ENCODE measurements at places on chromosomes 1 and 21.

GRCh38 chr1:183000167-183000962 lies 22.9 kb upstream of the LAMC1 start:
- DNase-seq = no peak

DNA sequence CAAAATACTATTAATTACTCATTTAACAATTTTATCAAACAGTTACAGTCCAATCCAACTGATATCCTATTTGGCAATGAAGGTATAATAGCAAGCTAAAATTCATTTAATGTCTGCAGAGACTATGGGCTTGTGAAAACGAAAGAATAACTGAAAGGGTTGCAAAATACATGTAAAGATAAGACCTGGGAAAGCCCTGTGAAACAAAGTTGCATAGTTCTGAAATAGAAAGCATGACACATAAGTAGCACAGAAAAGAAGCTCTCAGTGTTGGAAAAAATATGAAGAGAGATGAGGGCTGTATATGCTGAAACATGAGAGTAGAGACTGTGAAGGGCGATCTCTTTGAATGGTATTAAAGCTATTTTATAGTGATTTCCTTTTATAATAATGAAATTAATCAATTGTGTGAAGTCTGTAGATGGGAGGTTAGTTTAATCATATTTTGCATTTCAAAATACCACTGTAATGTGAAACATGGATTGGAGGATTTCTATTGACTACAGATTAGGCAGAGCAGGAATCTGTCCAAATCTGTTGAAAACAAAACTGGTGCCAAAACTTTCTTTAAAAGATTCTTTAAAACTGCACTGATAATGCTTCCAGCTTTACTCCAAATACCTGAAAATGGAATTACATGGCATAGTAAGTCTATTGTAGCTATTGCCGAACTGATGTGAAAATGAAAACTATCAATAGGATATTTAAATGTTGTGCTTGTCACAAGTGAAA lies 1518.9 kb upstream of the B3GALT2 start:
- DNase-seq = no peak

GRCh38 chr1:61616830-61617229 lies 108.1 kb downstream of the TM2D1 start:
- no peak for DNase-seq

GRCh38 chr1:184892116-184892515 lies 82.2 kb downstream of the NIBAN1 start:
- DNase-seq = no peak

GRCh38 chr21:42654179-42654912 lies 925 bp downstream of the PDE9A start:
- peak; percentile 41 for DNase-seq

DNA sequence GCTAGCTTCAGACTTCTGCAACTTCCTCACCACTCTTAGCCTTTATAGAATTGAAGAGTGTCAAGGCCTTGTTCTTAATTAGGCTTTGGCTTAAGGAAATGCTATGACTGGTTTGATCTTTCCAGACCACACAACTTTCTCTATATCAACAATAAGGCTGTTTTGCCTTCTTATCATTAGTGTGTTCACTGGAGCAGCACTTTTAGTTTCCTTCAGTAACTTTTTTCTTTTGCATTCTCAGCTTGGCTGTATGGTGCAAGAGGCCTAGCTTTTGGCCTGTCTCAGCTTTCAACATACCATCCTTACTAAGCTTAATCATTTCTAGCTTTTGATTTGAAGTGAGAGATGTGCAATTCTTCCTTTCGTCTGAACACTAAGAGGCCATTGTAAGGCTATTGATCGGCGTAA lies 8.6 kb downstream of the PRKACB start:
- no peak for DNase-seq

- DNase-seq = no peak
Observed at GRCh38 chr21:14523234-14523633, 22.9 kb downstream of the SAMSN1 start.

DNA sequence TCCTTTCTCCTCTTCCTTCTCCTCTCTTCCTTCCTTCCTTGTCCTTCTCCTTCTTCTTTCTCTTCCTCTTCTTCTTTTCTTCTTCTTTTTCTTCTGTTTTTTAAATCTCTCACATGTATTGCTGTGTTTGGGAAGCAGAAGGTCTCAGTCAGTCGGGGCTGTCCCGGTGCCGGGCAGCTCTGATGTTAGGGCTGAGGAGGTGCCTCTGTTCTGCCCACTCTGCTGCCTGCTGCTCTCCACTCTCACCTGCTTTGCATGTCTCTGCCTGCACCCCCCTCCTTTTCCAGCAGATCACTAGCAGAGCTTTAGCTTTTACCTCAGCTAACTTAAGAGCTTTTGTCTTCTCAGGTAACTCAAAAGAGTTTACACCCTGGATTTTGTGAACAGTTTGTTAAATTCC lies 276.6 kb downstream of the CHRM3 start:
- no peak for DNase-seq

GRCh38 chr21:45763074-45763473 lies 119.5 kb downstream of the PCBP3 start:
- no peak for DNase-seq

- DNase-seq = no peak
Observed at GRCh38 chr1:202233804-202234203, 40.2 kb downstream of the LGR6 start.

DNA sequence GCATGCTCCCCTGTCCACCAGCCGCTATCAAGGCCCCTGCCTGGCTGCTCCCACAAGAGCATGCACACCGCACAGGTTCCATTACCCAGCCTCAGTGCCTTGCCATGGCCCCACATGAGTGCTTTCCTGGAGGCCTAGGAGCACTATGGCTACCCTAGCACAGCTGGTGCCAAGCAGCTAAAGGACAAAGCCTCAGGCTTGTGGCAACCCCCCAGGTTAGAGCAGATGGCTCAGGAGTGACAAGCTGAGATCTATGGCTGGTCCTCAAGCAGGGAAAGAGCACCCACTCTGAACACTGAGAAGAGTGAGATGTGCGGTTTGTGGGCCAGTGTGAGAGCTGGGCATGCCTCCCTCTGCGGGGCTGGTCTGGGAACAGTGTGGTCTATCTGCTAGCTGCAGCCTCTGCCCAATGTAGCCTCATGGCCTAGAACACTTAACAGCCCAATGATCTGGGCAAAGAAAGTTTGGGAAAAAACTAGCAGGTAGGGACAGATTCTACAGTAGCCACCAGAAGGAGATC lies 129.8 kb downstream of the VAV3 start:
- DNase-seq = no peak

GRCh38 chr21:33550772-33551660 lies 8.2 kb downstream of the SON start:
- no peak for DNase-seq

DNA sequence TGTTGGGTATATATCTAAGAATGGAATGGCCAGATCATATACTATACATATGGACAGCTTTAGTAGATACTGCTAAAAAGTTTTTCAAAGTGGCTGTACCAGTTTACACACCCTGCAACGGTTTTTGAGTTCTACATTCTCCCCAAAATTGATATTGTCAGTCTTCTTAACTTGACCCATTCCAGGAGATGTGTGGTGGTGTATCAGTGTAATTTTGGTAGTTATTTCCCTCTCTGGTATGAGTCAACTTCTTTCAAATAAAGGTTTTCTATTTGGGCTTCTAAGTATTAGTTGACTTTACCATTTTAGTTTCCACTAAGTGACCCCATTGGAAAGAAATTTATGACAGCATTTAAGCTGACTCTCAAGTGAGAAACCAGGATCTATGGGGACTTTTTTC lies 29.2 kb downstream of the INKA2 start:
- no peak for DNase-seq

DNA sequence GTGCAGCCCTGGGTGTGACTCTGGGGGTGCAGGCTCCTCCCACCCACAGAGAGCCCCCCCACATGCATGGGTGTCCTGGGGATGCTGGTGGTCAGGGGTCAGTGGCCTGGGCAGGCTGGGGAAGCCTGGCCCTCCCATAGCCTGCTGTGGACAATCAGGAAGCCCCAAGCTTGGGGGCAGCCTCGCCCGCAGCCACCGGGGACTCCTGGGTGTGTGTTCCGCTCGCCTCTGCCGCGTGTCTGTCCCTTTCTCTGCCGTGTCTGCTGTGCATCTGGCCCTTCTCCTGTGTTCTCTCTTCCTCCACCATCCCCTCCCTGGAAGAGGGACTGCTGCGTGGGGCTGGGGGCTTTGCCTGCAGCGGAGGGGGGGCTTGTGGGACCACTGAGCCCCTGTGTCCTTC lies 22.9 kb downstream of the AGRN start:
- DNase-seq = no peak

GRCh38 chr1:9910076-9910422 lies at the start of gene CTNNBIP1:
Gene CTNNBIP1, minus strand, starts transcription at chr1:9910269. Its CDS starts 38,205 bp downstream, at chr1:9872064.
- DNase-seq = no peak

DNA sequence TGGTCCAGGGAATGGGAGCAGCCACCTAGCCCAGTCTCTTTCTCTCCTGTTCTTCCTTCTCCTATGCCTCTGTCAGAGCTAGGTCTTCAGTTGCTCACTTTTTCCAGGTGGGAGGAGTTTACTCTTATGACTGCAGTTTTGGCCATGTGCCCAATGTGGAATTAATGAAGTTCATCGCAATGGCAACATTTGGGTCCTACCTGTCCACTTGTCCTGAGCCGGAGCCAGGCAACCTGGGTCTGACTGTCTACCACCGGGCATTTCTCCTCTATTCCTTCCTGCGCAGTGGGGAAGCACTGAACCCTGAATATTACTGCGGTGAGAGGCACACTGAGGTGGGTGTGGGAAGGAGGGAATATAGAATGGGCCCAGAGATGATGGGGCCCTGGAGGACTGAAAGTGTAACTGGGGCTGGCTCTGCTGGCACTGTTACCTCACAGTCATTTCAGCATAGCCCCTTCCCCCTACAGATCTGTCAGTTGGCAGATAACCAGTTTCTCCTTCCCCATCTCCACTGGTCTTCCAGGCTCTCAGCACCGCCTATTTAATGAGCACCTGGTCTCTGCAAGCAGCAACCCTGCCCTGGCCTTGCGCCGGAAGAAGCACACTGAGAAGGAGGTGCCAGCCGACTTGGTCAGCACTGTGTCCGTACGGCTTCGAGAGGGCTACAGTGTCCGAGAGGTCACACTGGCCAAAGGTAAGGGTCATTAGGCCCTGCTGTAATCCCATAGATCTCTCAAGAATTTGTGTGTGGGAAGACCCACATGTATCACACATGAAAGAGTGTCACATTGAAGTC lies 30.1 kb downstream of the SZT2 start:
- DNase-seq = no peak

DNA sequence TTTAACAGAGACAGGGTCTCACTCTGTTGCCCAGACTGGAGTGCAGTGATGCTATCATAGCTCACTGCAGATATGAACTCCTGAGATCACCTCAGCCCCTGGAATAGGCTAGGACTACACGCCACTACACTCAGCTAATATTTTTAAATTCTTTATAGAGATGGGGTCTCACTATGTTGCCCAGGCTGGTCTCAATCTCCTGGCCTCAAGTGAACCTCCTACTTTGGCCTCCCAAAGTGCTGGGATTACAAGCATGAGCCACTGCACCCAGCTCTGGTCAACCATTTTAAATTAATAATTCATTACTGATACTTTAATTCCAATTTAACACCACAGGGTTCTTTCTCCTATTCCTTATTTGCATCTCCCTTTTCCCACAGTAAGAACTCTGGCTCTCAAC lies 18.5 kb upstream of the EPS15 start:
- DNase-seq = no peak

DNA sequence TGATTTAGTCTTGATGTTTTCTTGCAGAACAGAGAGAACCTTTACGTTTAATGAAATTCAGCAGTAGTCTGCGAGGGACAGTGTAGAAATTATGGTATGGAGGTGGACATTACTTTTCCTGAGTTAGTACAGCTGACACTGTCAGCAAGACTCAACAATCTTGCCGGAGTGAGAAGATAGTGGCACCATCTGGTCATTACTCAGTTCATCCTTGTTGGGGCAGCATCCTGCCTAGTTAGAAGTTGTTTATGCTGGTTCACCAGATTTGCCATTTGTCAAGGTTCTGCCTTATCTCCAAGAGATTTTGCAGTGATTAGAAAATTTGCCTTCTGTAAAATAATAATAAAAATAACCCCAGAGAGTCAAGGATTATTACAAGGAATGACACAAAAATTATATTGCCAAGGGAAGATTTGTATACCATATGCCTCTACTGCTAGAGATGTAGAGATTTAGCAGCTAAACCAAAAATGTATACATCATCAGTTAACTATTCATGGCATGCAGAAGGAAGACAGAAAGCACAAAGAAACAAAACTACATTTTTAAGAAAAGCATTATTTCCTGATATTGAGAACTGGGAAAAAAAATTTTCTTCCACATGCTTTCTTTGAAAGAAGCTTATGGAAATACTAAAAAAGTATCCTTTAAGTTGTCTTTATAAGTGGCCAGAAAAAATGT lies 1967.4 kb downstream of the NCAM2 start:
- DNase-seq = no peak

GRCh38 chr1:194052514-194053338 lies 866.3 kb upstream of the B3GALT2 start:
- DNase-seq = no peak
